ENCODE measurements at places on chromosomes 7 and 10. TPM values are rescaled to one million over a fixed set of nuclear protein-coding genes. Genes with fewer than 3 reads are reported as not detected.

GRCh38 chr7:57071-57470 is 135.3 kb upstream of the FAM20C start:
- H3K4me3 ChIP-seq = no peak overlapping the region
- no peak overlapping the region for H3K27ac ChIP-seq
- H3K36me3 ChIP-seq = no peaks in the 10 kb centered on the region
- H3K27me3 ChIP-seq = peaks cover 4% of the 10 kb centered on the region
- no peaks in the 10 kb centered on the region for H3K4me1 ChIP-seq

Gene AOAH
- polyA plus RNA-seq = 17.8 TPM

DNA sequence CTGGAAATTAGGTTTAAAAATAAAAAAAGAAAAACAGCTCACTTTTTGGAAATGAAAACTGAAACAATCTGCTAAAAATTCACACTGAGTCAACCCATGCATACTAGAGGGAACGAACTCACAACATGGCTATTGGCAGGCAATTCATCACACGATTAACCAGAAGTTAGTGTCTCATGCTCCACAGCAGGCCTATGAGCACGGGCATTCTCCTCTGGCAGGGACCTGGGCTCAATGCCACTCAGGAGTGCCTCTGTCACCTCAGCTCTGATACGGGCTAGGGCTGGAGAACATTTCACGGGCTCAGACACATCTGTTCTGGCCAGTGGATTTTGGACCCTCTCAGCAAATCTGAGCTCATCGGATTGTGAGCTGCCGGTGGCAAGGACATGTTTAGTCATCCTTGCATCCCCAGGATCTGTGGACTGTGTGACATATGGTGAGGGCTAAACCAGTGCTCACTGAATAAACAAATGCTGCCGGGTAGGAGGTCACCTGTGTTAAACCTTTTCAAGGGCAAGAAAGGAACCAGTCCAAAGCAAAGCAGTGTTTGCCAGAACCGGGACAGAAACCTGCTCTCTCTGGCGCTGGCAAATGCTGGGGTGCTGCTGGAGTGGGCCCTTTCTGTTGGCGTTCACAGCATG is 40.1 kb downstream of the POLR3A start:
- H3K27ac ChIP-seq = no peak overlapping the region
- no peaks in the 10 kb centered on the region for H3K4me1 ChIP-seq
- peak; percentile 21 for DNase-seq
- H3K36me3 ChIP-seq = peaks cover 92% of the 10 kb centered on the region
- no peak overlapping the region for H3K4me3 ChIP-seq

DNA sequence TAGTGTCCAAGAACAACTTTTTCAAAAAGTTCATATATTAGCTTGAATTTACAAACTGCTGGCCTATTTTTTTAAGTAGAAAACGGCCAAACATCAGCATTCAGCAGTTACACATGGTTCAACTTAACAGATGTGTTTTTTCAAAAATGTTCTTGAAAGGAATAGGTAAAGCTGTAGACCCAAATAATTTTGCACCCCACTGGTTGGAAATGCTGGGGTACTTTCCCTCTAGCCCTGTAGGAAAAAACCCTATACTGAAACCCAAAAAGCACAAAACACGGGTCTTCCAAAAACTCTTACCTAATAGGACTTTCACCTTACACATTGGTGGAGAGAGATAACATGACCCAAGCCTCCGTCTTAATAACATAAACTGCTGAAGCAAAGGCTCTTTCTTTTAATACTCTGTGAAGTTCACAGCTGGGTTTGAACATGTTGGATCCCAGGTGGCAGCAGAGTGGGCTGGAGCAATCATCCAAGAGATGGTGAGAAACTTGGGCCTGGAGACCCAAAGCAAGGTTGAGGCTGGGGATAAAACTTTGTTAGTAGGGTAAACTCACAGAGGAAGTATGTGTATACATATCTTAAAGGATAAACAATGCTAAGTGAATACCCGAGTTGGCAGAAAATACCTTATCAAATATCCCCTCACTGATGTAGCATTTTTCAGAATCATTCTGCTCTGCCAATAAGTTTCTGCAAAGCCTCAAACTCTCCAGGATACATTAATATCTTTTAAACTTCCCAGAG is 629 bp upstream of the DNAJC9 start:
- peak overlapping the region; percentile 95 for H3K27ac ChIP-seq
- H3K4me3 ChIP-seq = peak overlapping the region; percentile 92
- no peak for DNase-seq

Gene AKR1C3
- polyA plus RNA-seq = 4.1 TPM

Gene LRGUK
- polyA plus RNA-seq = 0.30 TPM

Gene NUTM2E
- polyA plus RNA-seq = 0.09 TPM

GRCh38 chr10:76026905-76027304 is 595.5 kb downstream of the LRMDA start:
- H3K36me3 ChIP-seq = no peaks in the 10 kb centered on the region
- no peaks in the 10 kb centered on the region for H3K27me3 ChIP-seq
- no peak for DNase-seq
- no peaks in the 10 kb centered on the region for H3K4me1 ChIP-seq
